ENCODE measurements at places on chromosomes 7 and 10. TPM values are rescaled to one million over a fixed set of nuclear protein-coding genes. Genes with fewer than 3 reads are reported as not detected.

GRCh38 chr10:43265799-43266721, 805 bp downstream of the RASGEF1A start:
- no peaks in the 10 kb centered on the region for H3K36me3 ChIP-seq
- peaks cover 49% of the 10 kb centered on the region for H3K27me3 ChIP-seq
- H3K4me3 ChIP-seq = peak overlapping the region; percentile 65
- peaks cover 9% of the 10 kb centered on the region for H3K4me1 ChIP-seq
- no peak overlapping the region for H3K27ac ChIP-seq
- peak; percentile 54 for DNase-seq

GRCh38 chr10:31421322-31421721, 102.3 kb downstream of the ZEB1 start:
- no peaks in the 10 kb centered on the region for H3K27me3 ChIP-seq
- H3K36me3 ChIP-seq = peaks cover 13% of the 10 kb centered on the region
- H3K27ac ChIP-seq = no peak overlapping the region
- H3K4me1 ChIP-seq = peaks cover 62% of the 10 kb centered on the region

DNA sequence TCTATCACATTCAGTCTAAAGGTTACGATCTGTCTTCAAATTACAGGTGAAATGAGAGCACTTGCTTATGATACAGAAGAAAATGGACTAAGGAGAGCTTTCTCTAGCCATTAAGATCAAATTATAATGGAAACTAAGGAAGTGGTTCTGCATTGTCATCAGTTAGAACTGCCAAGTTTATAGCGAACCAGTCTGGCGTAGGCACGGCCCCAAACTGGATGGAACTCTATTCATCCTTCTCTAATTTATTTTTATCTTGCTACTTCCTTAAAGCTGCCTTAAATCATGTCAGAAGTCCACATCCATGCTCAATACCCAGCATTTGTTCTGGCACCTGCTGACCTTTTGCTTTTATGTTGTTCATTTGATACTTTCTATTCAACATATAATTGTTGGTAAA, 63.7 kb upstream of the APBB1IP start:
- H3K36me3 ChIP-seq = no peaks in the 10 kb centered on the region
- H3K4me1 ChIP-seq = no peaks in the 10 kb centered on the region
- no peaks in the 10 kb centered on the region for H3K27me3 ChIP-seq
- no peak overlapping the region for H3K4me3 ChIP-seq
- H3K27ac ChIP-seq = no peak overlapping the region

- H3K4me3 ChIP-seq = no peak overlapping the region
- H3K27me3 ChIP-seq = no peaks in the 10 kb centered on the region
- DNase-seq = no peak
- H3K4me1 ChIP-seq = no peaks in the 10 kb centered on the region
These were observed 35.6 kb upstream of the GALNT17 start for GRCh38 chr7:71096351-71096750.

GRCh38 chr7:140726281-140726680, 29.8 kb downstream of the NDUFB2 start:
- no peaks in the 10 kb centered on the region for H3K36me3 ChIP-seq
- H3K4me1 ChIP-seq = peaks cover 34% of the 10 kb centered on the region

- H3K36me3 ChIP-seq = peaks cover 27% of the 10 kb centered on the region
- H3K4me3 ChIP-seq = no peak overlapping the region
- H3K27ac ChIP-seq = peak overlapping the region; percentile 75
- peaks cover 10% of the 10 kb centered on the region for H3K4me1 ChIP-seq
- no peaks in the 10 kb centered on the region for H3K27me3 ChIP-seq
- DNase-seq = peak; percentile 57
These were observed 15.6 kb upstream of the PBLD start for GRCh38 chr10:68348265-68348741.

- no peaks in the 10 kb centered on the region for H3K27me3 ChIP-seq
- peak overlapping the region; percentile 16 for H3K27ac ChIP-seq
- no peak overlapping the region for H3K4me3 ChIP-seq
- peaks cover 70% of the 10 kb centered on the region for H3K4me1 ChIP-seq
- peaks cover 56% of the 10 kb centered on the region for H3K36me3 ChIP-seq
These were observed 46.4 kb downstream of the KMT2E start for GRCh38 chr7:105060437-105060836.

GRCh38 chr7:27899601-27900000, 159.6 kb downstream of the TAX1BP1 start:
- no peaks in the 10 kb centered on the region for H3K27me3 ChIP-seq
- H3K4me1 ChIP-seq = peaks cover 35% of the 10 kb centered on the region
- no peak overlapping the region for H3K27ac ChIP-seq

GRCh38 chr7:112428715-112429114, 21.5 kb upstream of the IFRD1 start:
- H3K36me3 ChIP-seq = no peaks in the 10 kb centered on the region
- H3K4me1 ChIP-seq = peaks cover 1% of the 10 kb centered on the region
- no peak overlapping the region for H3K4me3 ChIP-seq
- no peaks in the 10 kb centered on the region for H3K27me3 ChIP-seq

DNA sequence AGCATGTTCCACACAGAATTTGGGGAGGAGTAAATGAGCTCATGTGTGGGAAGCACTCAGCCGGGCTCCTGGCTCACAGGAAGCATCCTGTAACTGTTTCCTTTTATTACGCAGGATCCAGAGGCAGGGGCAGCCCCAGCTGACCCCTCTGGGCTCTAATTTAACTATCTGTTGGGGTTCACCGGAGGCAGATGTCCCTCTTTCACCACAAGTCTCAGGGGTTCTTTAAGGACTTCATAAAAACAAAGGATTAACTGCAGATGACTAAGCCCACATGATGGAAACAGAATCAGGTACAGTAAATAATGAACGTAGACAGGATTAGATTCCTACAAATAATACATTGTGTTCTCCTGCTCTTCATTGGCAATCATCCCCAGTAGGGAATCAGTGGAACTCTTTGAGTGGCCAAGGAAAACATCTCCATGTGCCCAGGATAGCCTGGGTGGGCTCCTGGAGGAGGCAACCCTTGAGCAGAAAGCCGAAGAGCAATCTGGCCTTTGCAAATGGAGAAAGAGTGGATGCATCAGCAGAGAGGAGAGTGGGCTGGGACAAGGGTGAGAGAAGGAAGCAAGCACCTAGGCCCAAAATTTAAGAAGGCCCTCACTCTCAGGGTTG, 24.6 kb downstream of the TBXAS1 start:
- H3K27ac ChIP-seq = no peak overlapping the region
- H3K27me3 ChIP-seq = no peaks in the 10 kb centered on the region
- no peak overlapping the region for H3K4me3 ChIP-seq
- no peak for DNase-seq
- no peaks in the 10 kb centered on the region for H3K36me3 ChIP-seq

GRCh38 chr7:142880876-142881505, 4.6 kb downstream of the TRPV6 start:
- H3K27ac ChIP-seq = no peak overlapping the region
- DNase-seq = peak; percentile 67
- no peak overlapping the region for H3K4me3 ChIP-seq
- no peaks in the 10 kb centered on the region for H3K36me3 ChIP-seq
- no peaks in the 10 kb centered on the region for H3K27me3 ChIP-seq

DNA sequence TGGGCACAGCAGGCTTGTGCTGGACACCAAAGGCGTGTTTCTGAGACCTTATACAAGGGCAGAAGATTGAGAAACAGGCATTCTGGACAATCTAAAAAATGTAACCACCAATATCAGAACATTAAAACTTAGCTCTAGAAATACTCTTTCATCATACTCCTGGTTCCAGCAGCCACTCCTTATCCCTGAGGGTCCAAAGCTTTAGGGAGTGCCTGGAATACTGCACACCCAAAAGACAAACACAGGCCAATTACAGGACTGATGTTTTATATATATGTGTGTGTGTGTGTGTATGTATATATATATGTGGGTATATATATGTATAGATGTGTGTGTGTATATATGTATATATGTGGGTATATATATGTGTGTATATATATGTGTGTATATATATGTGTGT, 39.6 kb downstream of the FAM171A1 start:
- no peaks in the 10 kb centered on the region for H3K4me1 ChIP-seq
- DNase-seq = no peak
- H3K4me3 ChIP-seq = no peak overlapping the region
- H3K36me3 ChIP-seq = no peaks in the 10 kb centered on the region
- no peak overlapping the region for H3K27ac ChIP-seq

DNA sequence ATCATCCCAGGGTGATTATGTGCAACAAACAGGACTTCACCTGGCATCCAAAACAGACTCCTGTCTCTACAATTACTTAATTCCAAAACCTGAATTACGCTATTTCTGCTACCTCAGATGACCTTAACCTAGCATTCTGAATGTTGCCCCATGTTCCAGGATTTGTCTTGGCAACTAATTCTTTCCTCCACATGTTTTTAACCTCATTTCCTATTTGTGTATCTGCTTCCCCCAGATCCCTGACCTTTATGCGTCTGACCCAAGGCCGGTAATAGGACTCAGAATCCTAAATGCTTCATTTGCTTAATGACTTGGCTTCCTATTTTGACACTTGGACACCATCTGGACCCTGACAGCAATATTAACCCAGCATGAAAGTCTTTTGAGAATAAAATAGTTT, 8.7 kb upstream of the ING3 start:
- no peak overlapping the region for H3K27ac ChIP-seq
- no peaks in the 10 kb centered on the region for H3K36me3 ChIP-seq
- no peak for DNase-seq
- peaks cover 3% of the 10 kb centered on the region for H3K27me3 ChIP-seq
- H3K4me3 ChIP-seq = no peak overlapping the region

GRCh38 chr10:12613136-12613535, 263.8 kb downstream of the CAMK1D start:
- H3K36me3 ChIP-seq = no peaks in the 10 kb centered on the region
- H3K4me1 ChIP-seq = no peaks in the 10 kb centered on the region
- no peak overlapping the region for H3K27ac ChIP-seq

GRCh38 chr7:137408126-137408525, 64.6 kb upstream of the PTN start:
- no peak for DNase-seq
- no peaks in the 10 kb centered on the region for H3K36me3 ChIP-seq
- H3K27me3 ChIP-seq = no peaks in the 10 kb centered on the region
- H3K4me1 ChIP-seq = no peaks in the 10 kb centered on the region
- no peak overlapping the region for H3K27ac ChIP-seq
- no peak overlapping the region for H3K4me3 ChIP-seq

DNA sequence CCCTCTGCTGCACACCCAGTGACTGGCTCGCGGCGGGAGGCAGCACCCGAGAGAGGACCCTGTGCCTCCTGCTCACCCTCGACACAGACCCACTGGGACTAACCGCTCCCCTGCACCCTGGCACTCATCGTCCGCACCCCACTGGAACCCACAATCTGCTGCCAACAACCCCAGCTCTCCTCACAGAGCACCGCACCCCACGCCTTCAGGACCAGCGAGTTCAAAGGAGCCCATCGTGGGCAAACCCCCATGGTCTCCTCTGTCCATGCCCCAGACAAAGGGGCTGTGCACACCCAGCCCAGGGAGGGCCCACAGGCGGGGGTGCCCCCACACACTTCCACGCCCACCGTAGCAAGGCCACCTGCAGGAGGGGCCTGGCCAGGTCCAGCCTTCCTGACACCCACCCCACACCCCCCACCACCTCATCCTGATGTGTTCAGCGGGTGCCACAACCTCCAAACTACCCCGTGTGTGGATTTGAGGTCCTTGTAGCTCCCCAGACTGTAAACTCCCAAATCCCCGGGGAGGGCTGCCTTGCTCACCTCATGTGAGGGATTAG, 14.0 kb downstream of the RASGEF1A start:
- H3K27me3 ChIP-seq = no peaks in the 10 kb centered on the region
- DNase-seq = no peak
- H3K4me3 ChIP-seq = no peak overlapping the region
- no peaks in the 10 kb centered on the region for H3K36me3 ChIP-seq
- peaks cover 9% of the 10 kb centered on the region for H3K4me1 ChIP-seq

DNA sequence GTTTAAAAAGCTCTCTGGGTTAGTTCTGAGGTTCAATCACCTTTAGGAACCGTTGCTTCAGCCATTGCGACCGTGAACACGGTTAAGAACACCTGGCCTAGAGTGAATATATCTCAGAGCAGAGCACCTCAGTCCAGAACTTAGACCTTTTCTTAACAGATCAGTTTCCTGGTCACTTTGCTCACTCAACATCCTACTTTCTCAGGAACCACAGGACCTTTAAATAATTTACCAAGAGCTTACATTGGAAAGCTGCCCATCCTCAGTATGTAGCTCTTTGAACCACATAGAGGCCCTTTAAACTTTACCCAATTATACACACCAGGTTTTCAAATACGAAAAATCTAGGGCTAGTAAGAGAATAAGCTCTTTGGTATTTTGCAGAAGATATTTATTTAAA, 153.2 kb downstream of the NRBF2 start:
- no peaks in the 10 kb centered on the region for H3K36me3 ChIP-seq
- DNase-seq = no peak
- H3K27me3 ChIP-seq = no peaks in the 10 kb centered on the region
- H3K4me1 ChIP-seq = peaks cover 11% of the 10 kb centered on the region
- no peak overlapping the region for H3K27ac ChIP-seq

GRCh38 chr10:45470098-45471012, 96.3 kb downstream of the ALOX5 start:
- peak; percentile 78 for DNase-seq
- H3K4me1 ChIP-seq = peaks cover 26% of the 10 kb centered on the region
- H3K27ac ChIP-seq = peak overlapping the region; percentile 78
- H3K27me3 ChIP-seq = no peaks in the 10 kb centered on the region

- no peaks in the 10 kb centered on the region for H3K36me3 ChIP-seq
- H3K27me3 ChIP-seq = no peaks in the 10 kb centered on the region
- H3K27ac ChIP-seq = no peak overlapping the region
- no peak for DNase-seq
- no peaks in the 10 kb centered on the region for H3K4me1 ChIP-seq
These were observed 329.3 kb downstream of the ARL4A start for GRCh38 chr7:13016592-13017332.

- no peak within 1 kb of the TSS for H3K4me3 ChIP-seq
- peaks cover 70% of the 10 kb centered on the region for H3K27me3 ChIP-seq
- H3K36me3 ChIP-seq = peaks cover 2% of the 10 kb centered on the region
- peaks cover 4% of the 10 kb centered on the region for H3K4me1 ChIP-seq
- no peak within 1 kb of the TSS for H3K27ac ChIP-seq
These were observed at the start of gene SLC18A3 for GRCh38 chr10:49610114-49610457. TSS of gene SLC18A3 (plus strand) at chr10:49610310. CDS start at chr10:49610741, 431 bp downstream.

GRCh38 chr7:74228951-74229900, 19.4 kb downstream of the LAT2 start:
- H3K4me1 ChIP-seq = peaks cover 3% of the 10 kb centered on the region
- H3K27ac ChIP-seq = no peak overlapping the region
- no peaks in the 10 kb centered on the region for H3K27me3 ChIP-seq
- no peak overlapping the region for H3K4me3 ChIP-seq

The ZNF117 gene
- total RNA-seq = 5.8 TPM

The HMX2 gene
- 0.43 TPM for total RNA-seq

The STOX1 gene
- 0.22 TPM for total RNA-seq

The PIK3AP1 gene
- total RNA-seq = 4.1 TPM

The SHH gene
- not detected for total RNA-seq

The CARD11 gene
- 98.3 TPM for total RNA-seq

The CCL24 gene
- not detected for total RNA-seq

The ZNF248 gene
- total RNA-seq = 8.5 TPM
